ENCODE measurements at places on chromosomes 13 and 19.

- DNase-seq, result no peak
Observed at GRCh38 chr13:20708216-20708615, 4.7 kb downstream of the IL17D start.

DNA sequence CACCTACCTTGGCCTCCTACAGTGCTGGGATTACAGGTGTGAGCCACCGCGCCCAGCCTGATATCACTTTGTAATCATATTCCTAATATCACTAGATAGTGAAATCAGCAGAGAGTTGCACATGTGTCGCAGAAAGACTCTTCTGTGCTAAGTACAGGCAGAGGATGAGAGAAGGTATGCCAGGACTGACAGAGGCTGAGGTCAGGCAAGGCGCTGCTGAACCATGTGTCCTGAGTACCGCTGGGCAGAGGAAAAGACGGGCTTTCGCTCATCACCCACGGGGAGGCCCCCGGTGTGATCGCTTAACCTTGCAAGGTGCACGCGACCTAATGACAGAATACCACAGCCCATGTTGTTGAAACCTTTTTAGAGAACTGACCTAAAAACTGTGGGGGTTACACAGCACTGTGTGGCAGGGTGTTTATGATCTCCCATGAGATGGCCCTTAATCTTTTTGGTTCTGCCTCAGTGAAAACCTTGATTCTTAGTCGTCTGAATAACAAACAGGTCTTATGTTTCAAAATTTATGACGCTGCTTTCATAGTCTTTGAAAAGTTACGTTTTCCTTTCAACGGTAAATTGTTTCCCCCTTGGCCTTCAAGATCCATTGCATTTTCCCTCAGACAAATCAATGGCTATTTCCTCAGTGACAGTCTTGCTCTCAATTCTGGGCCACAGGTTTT, 12.2 kb downstream of the GJA3 start:
- no peak for DNase-seq

- DNase-seq, result no peak
Observed at GRCh38 chr19:37867831-37868230, 38.6 kb downstream of the WDR87 start.

- DNase-seq, result no peak
Observed at GRCh38 chr19:17486545-17487240, 16.4 kb downstream of the SLC27A1 start.

GRCh38 chr13:95880331-95880730, 172.9 kb downstream of the UGGT2 start:
- DNase-seq, result no peak

DNA sequence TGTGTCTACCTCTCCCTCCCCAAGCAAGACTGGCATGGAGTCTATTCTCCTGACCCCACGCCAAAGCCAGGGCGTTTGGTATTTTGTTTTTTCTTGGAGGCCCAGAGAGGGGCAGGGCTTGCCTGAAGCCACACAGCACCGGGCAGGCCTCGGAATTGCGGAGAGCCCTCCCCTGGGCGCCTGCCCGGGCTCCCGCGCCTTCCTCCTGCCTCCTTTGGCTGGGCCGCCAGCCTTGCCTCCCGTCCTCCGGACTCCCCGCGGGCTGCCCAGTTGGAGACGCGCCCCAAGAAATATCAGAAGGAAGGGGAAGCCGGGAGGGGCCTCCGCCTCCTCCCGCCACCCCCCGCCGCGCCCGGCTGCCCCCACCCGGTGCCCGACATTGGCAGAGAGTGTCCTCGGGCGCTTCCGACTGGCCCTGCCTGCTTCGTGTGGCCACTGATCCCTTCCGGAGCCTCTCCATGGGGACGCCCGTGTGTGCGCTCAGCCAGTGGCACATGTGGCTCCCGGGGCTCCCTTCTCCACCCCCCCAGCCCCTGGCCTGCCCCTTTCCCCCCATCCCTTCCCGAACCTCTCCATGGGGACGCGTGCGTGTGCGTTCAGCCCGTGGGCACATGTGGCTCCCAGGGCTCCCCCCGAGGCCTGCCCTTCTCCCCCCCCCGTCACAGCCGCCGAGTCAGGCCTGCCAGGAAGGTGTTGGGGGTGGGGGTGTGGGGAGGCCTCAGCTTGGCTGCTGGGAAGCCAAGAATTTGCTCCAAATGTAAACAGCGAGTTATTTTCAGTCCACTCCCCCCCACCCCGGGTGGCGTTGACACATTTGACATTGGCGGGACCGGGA, 37.3 kb downstream of the NFIC start:
- peak; percentile 73 for DNase-seq

GRCh38 chr13:33940898-33941297, 122.9 kb downstream of the RFC3 start:
- no peak for DNase-seq

- no peak for DNase-seq
Observed at GRCh38 chr13:92661406-92661805, 565.2 kb upstream of the GPC6 start.

GRCh38 chr13:97015661-97016350, 21.5 kb upstream of the OXGR1 start:
- DNase-seq, result no peak

- no peak for DNase-seq
Observed at GRCh38 chr13:86563308-86563707, 764.1 kb upstream of the SLITRK6 start.

DNA sequence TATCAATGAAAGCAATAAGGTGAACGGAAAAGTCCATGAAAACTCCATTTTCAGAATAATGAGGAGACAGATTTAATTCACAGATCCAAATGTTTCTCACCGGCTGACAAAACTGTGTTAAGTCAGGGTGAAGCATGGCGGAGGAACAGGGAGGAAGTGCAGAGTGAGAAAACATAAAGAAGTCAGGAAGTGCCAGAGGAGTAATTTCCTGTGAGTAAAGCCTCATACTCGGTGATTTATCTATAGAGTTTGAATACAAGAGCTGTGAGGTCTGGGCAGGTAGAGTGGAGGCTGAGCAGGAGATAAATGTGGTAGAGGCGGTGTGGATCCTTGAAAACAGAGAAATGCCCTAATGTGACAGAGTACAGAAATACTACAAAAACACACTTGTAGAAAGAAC, 11.4 kb downstream of the CARD8 start:
- no peak for DNase-seq

DNA sequence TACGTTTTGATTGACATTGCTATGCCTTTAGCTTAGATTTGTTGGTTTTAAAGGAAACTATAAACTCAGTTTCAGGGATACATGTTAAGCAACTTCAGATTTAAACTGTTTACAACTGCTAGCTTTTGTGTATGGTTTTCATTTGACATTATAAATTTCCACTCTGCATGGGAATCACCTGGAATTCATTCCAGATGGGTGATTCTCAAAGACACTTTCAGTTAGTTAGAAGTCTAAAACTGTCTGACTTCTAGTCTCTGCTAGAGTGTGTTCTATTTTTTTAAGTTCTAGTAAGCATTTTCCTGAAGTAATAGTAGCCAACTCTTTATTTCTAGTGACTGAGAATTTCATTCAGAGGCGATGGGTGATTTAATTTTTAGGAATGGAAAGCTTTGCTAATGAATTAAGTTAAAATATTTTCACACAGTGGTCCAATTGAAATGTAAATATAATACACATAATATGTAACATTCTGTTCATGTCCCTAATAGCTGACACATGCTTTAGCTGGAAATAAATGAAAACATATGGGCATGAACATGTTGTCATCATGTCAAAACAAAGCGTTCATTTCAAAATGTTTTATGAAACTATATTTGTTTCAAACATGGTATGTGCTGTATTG, 58.3 kb upstream of the CSNK1A1L start:
- DNase-seq, result no peak

- no peak for DNase-seq
Observed at GRCh38 chr13:109021558-109021957, 392.1 kb downstream of the MYO16 start.

- no peak for DNase-seq
Observed at GRCh38 chr13:87877477-87877876, 206.3 kb downstream of the SLITRK5 start.

DNA sequence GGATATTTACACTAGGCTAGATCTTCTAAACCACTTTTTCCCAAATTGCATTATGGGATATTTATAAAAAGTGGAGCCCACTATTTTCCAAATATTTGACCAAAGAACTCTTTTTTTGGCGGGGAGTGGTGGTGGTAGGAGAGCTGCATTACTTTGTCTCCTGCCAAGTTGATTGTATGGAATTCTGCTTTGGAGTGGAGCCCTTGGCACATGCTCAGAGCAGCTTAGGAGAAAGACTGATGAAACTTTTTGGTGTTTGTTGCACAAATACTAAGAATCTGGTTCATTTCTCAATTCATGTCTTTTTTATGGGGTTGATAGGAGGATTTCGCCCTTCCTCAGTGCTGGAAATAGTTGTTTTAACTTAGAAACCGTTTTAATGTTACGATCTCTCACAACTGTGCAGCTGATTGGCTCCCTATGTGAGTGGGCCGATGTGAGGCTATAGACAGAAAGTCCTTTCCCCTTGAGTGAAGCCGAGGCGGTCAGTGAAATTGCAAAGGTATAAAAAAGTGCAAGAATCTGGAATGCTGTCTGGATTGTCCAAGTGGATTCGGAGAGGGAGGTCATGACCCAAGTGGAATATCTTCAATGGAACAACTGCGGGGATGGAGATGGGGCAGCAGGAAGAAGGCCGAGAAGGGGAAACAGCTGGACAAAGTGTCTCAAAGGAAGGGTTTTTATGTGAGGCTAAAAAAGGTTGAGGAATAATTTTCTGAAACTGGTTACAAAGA, 415.9 kb downstream of the FGF9 start:
- DNase-seq, result no peak

DNA sequence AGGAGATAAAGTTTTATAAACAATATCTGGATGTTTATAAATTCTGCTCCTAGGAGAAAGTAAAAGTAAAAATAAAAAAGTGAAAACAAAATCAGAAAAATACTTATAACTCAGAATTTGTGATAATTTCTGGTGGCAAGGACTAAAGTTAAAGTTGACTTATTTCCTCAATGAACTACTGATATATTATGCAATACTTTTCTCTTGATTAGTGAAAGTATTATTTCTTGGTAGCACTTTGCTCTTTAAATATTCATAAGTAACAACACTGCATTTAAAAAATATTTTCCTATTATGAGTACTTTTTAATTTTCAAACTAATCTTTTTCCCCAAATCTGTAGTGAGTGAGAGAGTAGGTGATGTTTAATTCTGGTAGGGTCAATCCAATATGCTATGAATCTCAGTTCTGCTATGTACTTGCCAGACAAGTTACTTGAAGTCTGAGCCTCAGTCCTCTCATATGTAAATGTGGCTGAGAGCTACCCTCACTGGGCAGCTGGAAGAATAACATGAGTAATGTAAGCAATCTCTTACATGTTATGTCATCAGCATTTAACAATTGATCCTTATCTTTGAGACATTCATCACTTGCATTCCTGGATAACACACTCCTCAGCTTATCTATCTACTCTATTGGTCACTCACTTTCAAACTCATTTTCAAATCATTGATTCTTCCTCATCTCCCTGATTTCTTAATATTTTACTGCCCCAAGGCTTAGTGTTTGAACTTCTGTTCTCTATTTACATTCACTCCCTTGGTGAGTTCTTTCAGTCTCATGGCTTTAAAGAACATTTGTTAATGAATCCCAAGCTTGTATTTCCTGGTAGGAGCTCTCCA, 239.0 kb downstream of the RGCC start:
- no peak for DNase-seq

- no peak for DNase-seq
Observed at GRCh38 chr13:91459485-91459884, 61.1 kb downstream of the GPC5 start.

- no peak for DNase-seq
Observed at GRCh38 chr19:49374665-49375434, 11.2 kb downstream of the DKKL1 start.

GRCh38 chr13:30832845-30833332, 73.2 kb upstream of the MEDAG start:
- DNase-seq, result peak; percentile 96

GRCh38 chr13:24074678-24075077, 85.8 kb upstream of the SPATA13 start:
- DNase-seq, result no peak

DNA sequence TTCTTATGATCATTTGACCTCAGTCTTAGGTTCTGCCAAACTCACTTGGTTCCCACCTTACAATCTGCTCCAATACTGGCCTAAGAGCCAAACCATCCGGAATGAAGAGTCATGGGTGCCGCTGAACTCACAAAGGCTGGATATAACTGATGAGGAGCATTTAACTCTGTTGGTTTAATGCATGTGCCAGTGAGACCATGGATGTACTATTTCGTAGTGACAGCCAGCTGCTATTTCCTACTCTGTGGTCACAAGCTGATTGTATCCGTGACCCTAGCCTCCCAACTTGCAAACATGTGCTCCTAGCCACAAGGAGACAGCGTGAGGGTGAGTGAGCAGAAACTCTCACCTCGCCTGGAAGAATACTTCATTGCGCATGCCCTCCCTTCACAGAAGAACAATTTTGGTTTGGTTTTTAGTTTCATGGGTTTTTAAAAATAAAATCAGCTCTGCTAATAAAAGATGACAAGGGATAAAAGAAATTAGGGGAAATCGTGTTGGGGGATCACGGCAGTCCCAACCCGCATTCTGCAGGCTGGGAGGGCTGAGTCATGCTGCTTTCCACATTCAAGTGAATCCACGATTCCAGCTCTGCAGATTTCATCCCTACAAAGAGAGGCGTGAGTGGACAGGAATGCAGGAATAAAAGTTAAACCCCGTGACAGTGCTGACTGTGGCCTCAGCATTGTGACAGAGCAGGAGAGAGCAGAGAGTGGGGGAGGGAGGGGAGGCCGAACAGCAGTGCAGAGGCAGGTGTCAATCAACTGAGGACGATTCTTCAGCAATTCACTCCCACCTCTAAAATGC, 66.8 kb upstream of the RAP2A start:
- no peak for DNase-seq

DNA sequence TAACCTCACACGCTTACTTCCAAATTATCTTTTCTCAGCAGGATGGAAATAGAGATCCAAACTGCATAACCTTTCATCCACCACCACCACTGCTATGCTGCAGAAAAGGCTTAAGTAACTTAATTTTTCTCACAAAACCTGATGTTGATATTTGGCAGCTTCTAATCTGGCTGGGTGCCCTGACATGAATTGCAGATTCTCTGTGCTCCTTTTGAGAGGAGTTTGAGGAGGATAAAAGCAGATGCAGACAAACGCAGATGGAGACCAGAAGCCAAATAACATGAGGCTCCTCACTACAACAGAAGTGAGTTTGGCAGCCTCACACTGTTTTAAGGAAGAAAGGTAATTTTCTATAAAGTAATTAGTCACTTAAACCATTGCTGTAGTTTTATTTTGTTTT, 646.2 kb upstream of the ATXN8OS start:
- DNase-seq, result no peak

DNA sequence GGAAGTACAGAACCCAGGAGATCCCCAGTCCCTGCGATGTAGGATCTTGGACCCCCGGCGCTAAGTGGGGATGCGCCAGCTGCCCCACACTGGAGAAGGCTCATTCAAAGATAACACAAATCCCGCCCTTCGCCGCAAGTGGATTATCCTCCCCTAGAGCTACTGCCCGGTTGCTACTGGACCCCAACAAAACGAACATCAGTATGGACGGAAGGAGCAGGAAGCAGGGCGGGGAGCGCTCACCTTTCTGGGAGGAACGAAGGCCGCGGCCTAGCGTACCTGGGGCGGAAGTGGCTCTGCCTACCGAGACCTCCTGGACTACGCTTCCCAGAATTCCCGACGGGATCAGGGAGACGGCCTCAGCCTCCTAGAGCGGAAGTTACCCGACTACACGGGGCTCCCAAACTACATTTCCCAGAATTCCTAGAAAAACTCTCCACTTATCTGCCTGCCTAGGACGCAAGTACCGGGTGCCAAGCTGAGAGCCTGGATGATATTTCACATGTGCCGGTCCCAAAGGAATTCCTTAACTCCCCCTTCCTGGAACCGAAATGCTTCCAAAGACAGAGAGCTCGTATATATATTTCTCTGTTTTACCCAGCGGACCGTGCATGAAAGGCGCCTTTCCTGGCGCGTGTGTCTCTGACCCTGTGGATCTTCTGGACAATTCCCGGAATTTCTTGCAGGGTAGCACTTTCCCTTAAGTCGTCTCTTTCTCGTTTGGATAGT, at the start of gene ZNF112:
Gene ZNF112 (minus strand): TSS at position 298 of the 729 bp plus-strand sequence. CDS start 16,141 bp downstream, outside the sequence.
- DNase-seq, result peak; percentile 87

Measured in NCI-H1417 (cell line).